ENCODE measurements at places on chromosomes 12 and 14.

DNA sequence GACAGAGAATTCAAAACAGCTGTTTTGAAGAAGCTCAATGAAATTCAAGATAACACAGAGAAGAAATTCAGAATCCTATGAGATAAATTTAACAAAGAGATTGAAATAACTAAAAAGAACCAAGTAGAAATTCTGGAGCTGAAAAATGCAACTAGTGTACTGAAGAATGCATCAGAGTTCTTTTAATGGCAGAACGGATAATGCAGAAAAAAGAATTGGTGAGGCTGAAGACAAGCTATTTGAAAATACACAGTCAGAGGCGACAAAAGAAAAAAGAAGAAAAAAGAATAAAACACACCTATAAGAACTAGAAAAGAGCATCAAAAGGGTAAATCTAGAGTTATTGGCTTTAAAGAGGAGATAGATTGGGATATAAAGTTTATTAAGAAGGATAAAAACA lies 103.3 kb downstream of the INSM2 start:
- DNase-seq, result no peak

DNA sequence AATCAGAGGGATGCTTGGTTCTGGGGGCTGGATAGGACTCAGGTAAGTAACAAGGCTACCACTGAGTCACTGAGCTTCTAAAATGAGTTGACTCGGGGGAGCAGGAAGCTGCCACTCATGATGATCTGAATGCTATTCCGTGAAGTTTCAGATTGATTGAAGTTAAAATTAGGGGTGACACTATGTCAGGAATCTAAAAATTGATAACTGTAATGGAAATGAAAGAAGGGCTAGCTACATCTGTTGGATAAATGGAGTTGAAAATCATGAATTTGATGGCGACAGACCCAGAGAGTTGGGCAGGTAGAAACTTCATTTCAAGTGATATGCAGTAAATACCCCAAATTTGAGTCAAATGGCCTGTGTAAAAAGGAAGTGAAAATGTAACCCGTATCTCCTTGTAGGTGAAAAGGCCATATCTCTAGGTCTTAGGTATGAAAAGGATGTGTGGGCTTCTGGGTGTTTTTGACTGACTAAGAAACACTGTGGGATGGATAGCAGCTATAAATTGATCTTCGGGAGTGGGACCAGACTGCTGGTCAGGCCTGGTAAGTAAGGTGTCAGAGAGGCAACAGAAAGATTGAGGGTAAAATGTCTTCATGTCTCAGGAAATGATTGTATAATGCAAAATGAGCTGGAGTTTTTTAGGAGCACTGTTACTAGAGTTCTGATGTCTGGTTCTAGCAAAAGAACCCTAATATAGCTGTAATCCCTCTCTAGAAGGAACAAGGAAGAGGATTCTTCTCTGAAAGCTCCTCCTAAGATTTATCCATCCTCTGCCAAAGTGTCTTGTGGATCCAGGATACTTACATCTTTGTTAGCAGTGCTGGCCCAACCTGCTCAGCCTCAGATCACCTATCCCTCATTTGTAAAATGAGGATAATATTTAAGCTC lies 57.3 kb downstream of the DAD1 start:
- DNase-seq, result no peak

DNA sequence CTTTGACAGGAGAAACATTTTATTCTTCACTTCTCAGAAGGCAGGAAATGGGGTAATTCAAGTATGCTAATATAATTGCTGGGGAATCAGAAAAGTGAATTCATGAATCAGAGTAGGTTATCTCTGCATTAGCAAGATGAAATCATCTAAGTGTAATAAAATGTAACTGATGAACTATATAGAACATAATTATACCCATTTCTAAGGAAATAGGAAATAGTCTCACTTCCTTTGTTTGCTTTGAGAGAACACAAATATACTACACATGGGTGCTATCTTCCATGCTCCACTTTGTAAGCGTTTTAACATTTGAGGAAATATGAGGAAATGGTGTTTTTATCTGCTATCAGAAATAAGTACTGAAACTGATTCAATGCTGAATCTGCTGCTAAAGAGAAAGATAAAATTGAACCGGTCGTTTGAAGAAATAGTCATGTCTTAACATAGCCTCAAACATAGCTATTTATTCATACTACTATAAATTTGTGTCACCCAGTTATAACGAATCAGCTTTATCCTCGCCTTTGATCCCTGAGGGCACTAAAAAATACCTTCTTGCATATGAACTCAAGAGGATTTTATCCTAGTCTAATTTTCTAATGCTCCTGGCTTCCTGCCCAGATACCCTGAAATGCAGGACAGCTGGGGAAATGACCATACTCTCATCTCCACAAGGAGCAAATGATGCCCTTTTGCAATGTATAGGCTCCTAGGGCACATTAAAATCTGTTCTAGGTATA lies 696.0 kb downstream of the C12orf50 start:
- no peak for DNase-seq

- no peak for DNase-seq
Observed at GRCh38 chr14:37900561-37900960, 305.1 kb downstream of the TTC6 start.

- DNase-seq, result no peak
Observed at GRCh38 chr14:40074169-40074568, 641.9 kb upstream of the FBXO33 start.

DNA sequence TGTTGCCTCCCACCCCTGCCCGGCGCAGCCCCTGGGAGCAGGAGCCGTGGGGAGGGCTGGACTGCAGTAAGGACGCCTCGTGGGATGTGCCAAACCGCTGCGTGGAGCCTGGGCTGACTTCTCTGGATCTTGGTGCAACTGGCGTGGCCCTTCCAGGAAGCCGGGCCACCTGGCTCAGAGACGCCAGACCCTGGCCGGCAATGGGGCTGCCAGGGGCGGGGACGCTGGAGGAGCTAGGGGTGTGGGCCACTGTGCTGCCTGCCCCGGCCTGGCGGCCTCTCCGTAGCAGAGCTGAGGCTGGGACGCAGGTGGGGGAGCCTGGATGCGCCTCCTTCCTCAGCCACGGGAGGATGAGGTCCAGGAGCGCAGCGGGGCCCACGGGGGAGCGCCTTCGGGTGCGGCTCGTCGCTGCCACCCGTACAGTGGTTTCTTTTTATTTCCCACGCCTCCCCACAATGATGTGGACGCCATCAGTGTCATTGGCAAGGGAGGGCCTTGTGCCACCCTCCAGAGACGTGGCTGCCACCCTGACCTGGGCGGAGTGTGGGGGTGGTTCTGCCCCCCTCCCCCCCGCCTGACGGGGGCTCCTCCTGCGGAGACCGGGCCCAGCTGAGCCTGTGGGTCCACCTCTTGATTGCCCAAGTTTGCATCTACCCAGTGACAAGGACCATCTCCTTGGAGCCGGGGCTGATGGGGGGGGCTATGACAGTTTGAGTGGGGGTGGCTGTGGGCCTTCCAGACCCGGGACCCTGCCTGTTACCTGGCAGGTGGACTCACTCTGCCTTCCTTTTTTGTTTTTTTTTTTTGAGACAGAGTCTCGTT lies 11.3 kb downstream of the DDX51 start:
- no peak for DNase-seq

DNA sequence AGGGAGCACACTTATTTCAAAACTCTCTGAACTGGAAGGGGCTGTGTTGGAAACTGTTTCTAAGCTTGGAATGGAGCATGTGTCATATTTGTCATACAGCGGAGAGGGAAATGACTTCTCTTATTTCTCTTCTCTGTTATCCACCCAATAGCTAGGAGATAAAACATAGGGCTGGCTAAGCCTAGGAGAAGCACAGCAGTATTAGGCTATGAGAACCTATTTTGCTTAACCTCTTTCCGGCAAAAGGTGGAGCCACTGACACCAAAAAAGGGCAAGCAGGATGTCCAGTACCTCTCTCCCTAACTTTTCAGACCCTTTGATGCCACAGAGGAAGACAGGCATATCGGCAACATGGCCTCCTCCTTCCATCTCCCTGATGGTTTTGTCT lies 148.3 kb downstream of the CRADD start:
- DNase-seq, result no peak

- DNase-seq, result no peak
Observed at GRCh38 chr14:36988989-36989388, 183.4 kb downstream of the SLC25A21 start.

DNA sequence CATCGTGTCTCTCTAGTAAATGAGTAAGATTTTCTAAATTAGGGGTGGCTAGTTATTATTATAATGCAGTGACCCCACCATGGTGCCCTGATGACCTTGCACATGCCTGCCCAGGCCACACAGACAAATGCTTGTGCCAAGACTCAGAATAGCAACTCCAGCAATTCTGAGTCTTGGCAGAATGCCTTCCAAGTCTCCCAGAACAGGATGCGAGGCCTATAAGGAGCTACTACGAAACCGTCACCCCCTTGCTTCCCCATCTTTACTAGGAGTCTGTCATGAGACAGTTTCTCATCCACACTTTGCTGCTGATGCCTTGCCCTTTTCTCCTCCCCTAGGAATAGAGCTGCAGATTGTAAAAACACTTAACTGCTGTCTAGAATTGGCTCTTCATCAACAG lies 559.9 kb downstream of the TRHDE start:
- DNase-seq, result no peak

- DNase-seq, result peak; percentile 64
Observed at GRCh38 chr12:48350249-48351021, at the start of gene ZNF641. ZNF641 (minus strand) TSS chr12:48350919; CDS start chr12:48348090, 2,829 bp downstream.

GRCh38 chr12:76183459-76184186 lies 99.1 kb upstream of the NAP1L1 start:
- DNase-seq, result peak; percentile 9
